Hypothalamus (tissue), 51 donors: ENCODE measurements at places on chromosomes 6 and 20.
A peak's percentile ranks its signal among the peaks of the same experiment; 100 is the strongest.

DNA sequence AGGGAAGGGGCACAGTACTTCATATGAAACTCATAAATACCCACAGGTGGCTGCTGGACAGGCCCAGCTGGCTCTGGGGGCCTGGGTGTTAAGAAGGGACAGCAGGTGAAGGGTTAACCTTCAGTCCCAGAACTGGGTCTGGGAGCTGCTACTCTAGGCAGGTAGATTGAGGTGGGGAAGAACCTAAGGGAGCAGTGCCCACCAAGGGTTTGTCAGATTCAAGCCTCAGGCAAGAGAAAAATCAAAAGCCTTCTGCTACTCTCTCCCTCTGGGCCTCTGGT, 5.6 kb downstream of the RPL10A start:
- DNase-seq: no peak

GRCh38 chr6:111220383-111221031, 133.2 kb downstream of the SLC16A10 start:
- no peak for DNase-seq

DNA sequence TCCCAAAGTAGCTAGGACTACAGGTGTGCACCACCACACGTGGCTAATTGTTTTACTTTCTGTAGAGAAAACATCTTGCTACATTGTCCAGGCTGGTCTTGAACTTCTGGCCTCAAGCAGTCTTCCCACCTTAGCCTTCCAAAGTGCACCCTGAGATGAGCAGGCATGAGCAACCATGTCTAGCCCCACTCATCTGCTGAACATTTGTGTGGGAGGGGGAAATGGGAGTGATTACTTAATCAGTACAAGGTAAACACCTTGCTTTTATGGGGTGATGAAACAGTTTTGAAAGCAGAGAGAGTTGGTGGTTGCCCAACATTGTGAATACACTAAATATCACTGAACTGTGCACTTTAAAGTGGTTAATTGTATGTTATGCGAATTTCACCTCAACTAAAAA, 5.3 kb downstream of the APMAP start:
- DNase-seq: no peak

- peak; percentile 89 for DNase-seq
These were observed at the start of gene CEP250 for GRCh38 chr20:35454881-35455609. Gene CEP250, plus strand, starts transcription at chr20:35455598. Its CDS starts 6,770 bp downstream, at chr20:35462368.

- no peak for DNase-seq
These were observed 187.0 kb upstream of the FOXQ1 start for GRCh38 chr6:1124885-1125284.

DNA sequence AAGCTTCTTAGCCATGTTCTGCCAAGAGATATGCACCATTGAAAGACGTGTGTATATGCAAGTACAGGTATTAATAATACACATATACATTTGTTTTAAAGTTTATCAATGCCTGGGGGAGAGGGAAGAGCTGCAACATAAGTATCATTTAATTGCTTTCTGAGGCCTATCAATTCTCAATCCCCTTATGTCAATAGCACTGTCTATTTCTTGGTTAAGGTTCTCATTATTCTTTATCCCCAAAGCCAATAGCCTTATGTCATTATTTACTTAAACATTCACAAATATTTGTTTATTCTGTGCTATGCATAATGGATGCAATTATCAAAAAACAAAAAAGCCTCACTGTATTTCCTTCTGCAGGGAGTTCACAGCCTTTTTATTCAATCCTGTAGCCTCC, 350.3 kb upstream of the KCNQ5 start:
- no peak for DNase-seq

GRCh38 chr6:44831002-44831610, 443.6 kb downstream of the CDC5L start:
- no peak for DNase-seq

GRCh38 chr6:116456106-116456505, 5.1 kb upstream of the CALHM6 start:
- no peak for DNase-seq

DNA sequence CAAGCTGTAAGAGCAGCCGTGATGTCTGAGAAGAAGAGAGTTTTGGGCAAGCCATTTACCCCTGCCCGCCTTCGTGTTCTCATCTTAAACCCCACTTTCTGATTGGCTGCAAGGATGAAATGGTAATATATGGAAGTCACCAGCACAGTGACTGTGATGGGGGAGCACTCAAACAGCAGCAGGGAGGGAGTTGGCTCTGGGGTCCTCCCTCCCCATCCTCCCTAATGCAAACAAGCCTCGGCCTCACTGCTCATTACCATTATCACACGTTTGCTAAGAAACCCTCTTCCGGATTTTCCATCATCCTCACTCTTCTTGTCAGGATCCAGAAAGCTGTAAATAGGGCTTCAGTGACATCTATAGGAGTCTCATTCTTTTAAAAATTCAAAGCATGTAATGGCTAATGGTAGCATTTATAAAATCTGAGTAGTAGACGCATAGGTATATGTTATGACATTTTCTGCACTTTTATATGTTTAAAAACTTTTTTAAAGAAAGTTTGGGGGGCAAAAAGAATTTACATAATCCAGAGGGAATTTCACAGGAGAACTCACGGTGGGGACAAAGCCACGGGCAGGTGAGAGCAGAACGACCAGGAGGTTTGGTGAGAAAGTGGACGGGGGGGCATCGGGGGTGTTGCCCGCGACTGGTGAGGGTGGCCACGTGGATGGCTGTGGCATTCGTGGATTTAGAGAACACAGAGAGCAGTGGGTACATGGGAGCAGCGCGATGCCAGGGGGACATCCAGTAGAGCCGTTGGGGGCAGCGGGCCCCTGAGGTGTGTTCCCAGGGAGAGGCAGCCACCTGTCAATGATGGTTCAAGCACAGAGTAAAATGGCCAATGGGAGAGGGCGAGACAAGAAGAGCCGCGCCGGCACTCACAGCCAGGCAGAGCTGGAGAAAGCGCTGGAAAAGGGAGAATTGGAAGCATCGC, 29.6 kb downstream of the SUMO4 start:
- no peak for DNase-seq
